Stimulated activated CD4-positive, alpha-beta T cell treated with anti-CD3 and anti-CD28 coated beads, Interleukin-4, amount 100 ng/mL, for 24 hours (primary cell): ENCODE measurements at places on chromosomes 6 and 20.

DNA sequence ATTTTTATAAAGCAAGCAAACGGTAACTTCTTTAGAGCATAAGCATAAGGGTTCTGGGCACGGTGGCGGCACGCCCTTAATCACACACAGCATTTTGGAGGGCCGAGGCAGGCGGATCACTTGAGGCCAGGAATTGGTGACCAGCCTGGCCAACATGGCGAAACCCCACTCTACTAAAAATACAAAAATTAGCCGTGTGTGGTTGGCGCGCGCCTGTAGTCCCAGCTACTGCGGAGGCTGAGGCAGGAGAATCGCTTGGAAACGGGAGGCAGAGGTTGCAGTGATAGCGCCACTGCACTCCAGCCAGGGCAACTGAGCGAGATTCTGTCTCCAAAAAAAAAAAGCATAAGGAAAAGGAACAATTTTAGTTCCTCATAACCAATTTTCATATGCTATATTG lies 2.6 kb downstream of the SENP6 start:
- DNase-seq: no peak

DNA sequence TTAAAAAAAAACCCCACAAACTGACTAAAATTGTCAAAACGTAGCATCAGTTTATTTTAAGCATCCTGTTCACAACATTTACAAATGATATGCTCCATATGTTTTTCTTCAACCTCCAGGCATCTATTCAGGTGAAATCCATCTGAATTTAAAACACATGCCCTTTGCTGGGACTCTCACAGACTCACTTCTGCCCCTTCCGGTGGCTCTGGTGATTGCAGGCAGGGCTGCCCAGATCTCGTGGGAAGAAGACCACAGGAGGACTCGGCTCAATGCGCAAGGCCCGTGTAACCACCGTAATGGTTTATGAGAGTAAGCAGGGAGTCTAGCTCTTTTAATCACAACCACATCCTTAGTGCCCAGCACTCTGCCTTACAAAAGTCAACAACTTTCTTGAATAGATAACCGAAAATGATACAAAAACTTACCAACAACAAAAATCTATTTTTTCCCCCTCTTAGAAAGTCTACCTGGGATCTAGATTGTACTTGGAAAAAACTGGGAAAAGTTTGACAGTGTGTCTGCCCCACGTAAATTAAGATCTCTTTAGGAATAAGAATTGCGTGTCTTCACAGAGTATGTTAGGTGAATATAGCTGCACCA lies 139.1 kb downstream of the KIF16B start:
- DNase-seq: peak; percentile 41

GRCh38 chr6:139872665-139873064 lies 498.2 kb upstream of the CITED2 start:
- DNase-seq: no peak

- DNase-seq: no peak
Measured at GRCh38 chr6:37732688-37733087, 35.0 kb upstream of the MDGA1 start.

- DNase-seq: no peak
Measured at GRCh38 chr6:1834646-1835516, 225.2 kb downstream of the FOXC1 start.

GRCh38 chr6:30886897-30887255 lies 2.6 kb downstream of the DDR1 start:
- no peak for DNase-seq

GRCh38 chr6:140366991-140367390 lies 992.5 kb upstream of the CITED2 start:
- no peak for DNase-seq

GRCh38 chr20:31605902-31606803 lies 1.1 kb downstream of the ID1 start:
- DNase-seq: no peak

DNA sequence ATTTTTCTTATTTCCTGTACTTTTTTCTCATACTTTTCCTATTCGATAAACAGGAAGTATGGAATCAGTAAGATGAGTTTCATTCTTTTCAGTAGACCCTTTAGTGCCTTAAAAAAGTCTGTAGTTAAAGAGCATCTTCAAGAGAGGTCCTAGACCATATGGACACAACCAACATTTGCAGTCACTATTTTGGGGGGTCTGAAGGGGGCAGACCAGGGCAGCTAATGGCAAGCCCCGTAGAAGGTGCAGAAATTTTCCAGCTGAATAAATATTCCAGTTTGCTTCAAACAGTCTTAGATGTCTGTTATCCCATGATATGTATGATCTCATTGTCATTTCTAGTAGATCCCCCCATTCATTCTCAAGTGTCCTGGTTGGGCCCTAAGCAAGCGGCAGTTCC lies 52.8 kb downstream of the MAP3K5 start:
- no peak for DNase-seq

DNA sequence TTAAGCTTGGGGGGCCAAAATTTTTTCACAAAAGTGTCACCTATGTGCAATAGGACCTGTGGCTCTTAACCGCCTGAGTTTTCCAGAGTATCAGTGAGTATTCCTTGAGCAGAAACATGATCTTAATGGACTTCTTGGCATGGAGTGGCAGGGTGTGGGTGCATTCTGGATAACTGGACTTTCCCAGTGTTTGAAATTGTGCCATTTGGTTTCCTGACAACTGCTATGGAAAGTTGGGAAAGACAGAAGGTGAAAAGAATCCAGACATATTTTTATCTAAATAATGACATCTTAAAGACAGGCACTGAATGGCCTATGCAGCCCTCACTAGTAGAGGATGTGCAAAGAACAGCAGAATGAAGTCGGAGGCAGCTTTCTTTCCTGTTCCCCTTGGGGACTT lies 34.3 kb upstream of the ADTRP start:
- no peak for DNase-seq

GRCh38 chr6:144053601-144054000 lies 41.8 kb downstream of the SF3B5 start:
- no peak for DNase-seq

DNA sequence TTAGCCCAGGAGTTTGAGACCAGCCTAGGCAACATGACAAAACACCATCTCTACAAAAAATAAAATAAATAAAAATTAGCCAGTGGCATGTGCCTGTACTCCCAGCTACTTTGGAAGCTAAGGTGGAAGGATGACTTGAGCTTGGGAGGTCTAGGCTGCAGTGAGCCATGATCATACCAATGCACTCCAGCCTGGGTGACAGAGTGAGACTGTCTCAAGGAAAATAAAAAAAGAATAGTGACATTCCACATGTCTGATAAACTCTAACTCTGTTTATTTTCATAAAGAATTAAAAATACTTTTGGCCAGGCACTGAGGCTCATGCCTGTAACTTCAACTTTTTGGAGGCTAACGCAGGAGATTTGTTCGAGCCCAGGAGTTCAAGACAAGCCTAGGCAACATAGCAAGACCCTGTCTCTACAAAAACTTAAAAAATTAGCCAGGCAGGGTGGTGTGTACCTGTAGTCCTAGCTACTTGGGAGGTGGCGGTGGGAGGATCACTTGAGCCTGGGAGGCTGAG lies 115.1 kb downstream of the GJA1 start:
- no peak for DNase-seq

- DNase-seq: no peak
Measured at GRCh38 chr20:25225642-25226432, 22.0 kb upstream of the PYGB start.

DNA sequence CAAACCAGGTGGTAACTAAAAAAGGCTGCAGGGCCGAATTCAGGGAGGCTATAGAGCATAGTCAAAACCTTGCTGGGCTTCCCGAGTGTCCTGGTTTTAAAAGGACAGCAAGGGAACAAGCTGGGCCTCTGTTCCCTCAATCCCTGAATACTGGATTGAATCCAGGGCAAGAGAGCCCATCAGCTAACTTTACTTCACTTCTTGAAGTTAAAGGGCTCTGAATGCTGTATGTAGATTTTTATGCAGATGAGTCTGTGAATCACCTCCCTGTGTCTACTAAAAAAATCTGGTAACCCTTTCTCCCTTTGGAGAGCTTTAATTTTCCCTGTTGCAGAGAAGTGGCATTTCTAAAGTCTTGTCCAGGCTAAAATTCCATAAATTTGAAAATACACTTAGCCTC lies 29.5 kb downstream of the LYRM4 start:
- DNase-seq: no peak

DNA sequence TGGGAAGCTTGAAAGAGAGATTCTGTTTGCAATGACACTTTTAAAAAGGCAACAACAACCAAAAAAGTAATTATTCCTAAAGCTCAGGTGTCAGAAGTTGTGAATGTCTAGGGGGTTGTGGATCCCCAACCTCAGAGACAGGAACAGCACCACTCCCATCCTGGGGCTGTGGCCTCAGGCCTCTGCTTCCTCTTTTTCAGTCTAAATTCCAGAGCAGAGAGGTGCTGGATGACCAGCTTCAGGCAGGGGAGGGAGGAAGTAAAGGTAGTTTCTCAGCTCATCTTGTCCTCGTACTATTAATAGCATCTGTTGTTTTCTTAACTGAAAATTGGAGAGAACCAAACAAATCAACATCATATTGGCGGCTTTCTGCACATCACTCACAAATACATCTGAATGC lies 8.3 kb downstream of the NT5E start:
- DNase-seq: no peak

GRCh38 chr20:49669601-49670189 lies 44.0 kb downstream of the B4GALT5 start:
- peak; percentile 7 for DNase-seq

- DNase-seq: no peak
Measured at GRCh38 chr6:41274256-41274655, 12.2 kb downstream of the TREM1 start.

GRCh38 chr6:167750956-167751358 lies 75.8 kb upstream of the AFDN start:
- DNase-seq: no peak

DNA sequence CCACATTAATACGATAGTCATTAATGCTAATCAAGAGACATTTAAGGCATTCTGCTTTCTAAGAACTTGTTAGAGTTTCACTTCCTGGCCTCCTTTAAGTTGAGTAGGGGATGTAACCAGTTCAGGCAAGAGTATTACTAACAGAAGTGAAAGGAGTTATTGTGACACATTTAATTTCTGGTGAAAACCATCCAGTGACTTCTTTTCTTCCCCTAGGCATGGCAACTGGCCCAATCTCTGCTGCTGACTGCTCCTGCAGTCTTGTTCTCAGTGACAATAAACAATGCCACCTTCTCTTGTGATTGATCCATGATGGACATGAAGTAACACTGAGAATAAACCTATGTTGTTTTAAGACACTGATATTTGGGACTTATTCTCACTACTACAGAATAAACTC lies 130.9 kb upstream of the DEFB112 start:
- DNase-seq: no peak

- DNase-seq: peak; percentile 80
Measured at GRCh38 chr20:35600993-35601973, 14.3 kb upstream of the SPAG4 start.

GRCh38 chr20:23021951-23022350 lies 13.2 kb upstream of the SSTR4 start:
- no peak for DNase-seq

DNA sequence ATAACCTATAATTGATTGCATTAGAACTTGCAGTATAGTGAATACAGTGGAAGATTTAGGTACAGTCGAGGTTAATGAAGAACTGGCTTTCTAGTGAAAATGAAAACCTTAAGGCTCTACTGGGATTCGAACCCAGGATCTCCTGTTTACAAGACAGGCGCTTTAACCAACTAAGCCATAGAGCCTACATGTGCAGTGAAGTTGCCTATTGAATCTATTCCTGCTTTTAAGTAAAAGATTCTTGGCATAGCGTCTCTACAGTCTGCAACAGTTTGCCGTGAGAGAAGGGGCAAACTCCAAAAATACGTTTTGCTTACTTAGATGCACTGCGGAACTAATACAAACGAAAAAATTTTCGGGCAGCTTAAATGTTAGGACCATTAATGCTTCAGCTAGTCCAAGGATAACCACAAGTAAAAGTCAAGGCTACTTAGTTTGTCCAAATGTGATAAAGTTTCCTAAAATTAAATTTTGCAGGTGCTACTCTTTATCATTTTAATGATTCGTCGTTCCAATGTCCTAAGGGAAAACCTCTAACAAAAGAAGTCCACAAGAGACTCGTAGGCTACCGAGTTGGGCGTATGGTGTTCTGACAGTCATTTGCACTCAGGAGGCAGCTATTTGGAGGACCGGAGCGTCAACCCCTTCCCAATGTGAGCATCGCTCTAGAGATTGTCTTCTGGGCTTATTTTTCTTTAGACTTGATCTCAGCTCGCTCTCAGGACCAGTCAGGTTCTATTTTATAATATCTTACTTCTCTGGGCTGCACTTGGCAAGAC lies 31.3 kb upstream of the ZSCAN23 start:
- peak; percentile 19 for DNase-seq

GRCh38 chr20:44350567-44350966 lies 4.9 kb upstream of the HNF4A start:
- no peak for DNase-seq

DNA sequence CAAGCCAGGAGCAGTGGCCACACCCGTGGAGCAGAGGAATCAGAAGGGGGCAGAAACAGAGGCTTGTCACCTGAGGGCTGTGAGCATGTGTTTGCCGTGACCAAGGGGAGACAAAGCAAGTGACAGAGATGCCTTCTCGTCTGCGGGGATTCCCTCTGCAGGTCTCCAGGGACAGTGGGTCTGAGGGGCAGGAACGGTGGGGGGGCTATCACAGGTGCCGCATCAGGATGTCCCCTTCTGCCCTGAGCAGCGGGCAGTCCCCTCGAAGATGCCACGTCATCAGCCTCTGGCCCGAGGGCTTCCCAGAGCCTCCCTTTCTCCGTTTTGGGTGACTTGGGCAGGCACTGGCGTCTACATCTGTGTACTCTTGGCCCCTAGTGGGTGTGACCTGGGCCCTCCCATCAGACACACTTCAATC lies 338.7 kb downstream of the PREX1 start:
- DNase-seq: no peak

DNA sequence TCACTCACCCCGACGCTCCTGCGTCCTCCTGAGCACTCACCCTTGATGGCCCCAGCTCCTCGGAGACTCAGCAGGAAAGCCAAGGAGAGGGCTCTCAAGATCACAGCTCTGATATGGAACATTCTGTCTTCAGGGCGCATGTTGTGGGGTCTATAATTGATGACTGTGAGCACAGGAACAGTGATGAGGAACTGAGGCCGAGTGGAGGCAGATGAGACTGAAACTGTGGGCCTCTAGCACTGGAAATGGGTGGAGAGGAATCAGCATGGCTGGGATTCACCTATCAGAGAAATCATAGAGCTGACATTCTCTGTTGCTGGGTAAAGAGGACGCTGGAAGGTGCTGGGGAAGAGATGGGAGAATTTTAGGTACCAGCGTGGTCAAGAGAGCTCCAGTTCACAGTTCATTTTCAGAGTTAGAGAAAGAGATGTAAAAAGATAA lies at the start of gene HLA-DPA1:
HLA-DPA1 (minus strand) TSS at position 219 of the 441 bp plus-strand sequence.
- DNase-seq: peak; percentile 48
